ENCODE measurements at places on chromosomes 3 and 15.

GRCh38 chr3:51378065-51378464 lies 7.0 kb upstream of the MANF start:
- DNase-seq, result peak; percentile 37

GRCh38 chr3:39295184-39295775 lies 15.4 kb upstream of the CX3CR1 start:
- DNase-seq, result no peak

GRCh38 chr15:99331381-99331780 lies 80.1 kb downstream of the LRRC28 start:
- DNase-seq, result no peak

- DNase-seq, result no peak
These were observed 38.4 kb downstream of the OXSR1 start for GRCh38 chr3:38203690-38204089.

- DNase-seq, result no peak
These were observed 120.1 kb downstream of the ADAMTS17 start for GRCh38 chr15:100221471-100222348.
